Osteocyte (in vitro differentiated cells): ENCODE measurements at places on chromosomes 6 and 20. TPM values are rescaled to one million over a fixed set of nuclear protein-coding genes. Genes with fewer than 3 reads are reported as not detected.

PERP gene
- total RNA-seq: 26.0 and 26.6 TPM in 2 replicates

ZNF292 gene
- total RNA-seq: 37.2 and 38.8 TPM in 2 replicates

HS3ST5 gene
- 0.11 TPM in 1 of 2 replicates, not detected in the other for total RNA-seq

MLN gene
- not detected in 2 replicates for total RNA-seq

SASH1 gene
- 70.6 and 75.7 TPM in 2 replicates for total RNA-seq

KIF25 gene
- total RNA-seq: not detected in 2 replicates

ZNF311 gene
- total RNA-seq: 1.5 and 1.7 TPM in 2 replicates

RAB32 gene
- total RNA-seq: 47.7 and 54.2 TPM in 2 replicates

ECT2L gene
- total RNA-seq: 0.13 TPM in 1 of 2 replicates, not detected in the other

ZSCAN26 gene
- total RNA-seq: 17.5 and 19.8 TPM in 2 replicates

PLCB1 gene
- total RNA-seq: 32.1 and 33.3 TPM in 2 replicates

COL21A1 gene
- 48.0 and 60.0 TPM in 2 replicates for total RNA-seq

PRPF6 gene
- 68.3 and 71.9 TPM in 2 replicates for total RNA-seq

ZNF391 gene
- 2.4 and 4.0 TPM in 2 replicates for total RNA-seq

GSTA2 gene
- not detected in 2 replicates for total RNA-seq

C2 gene
- 2.3 and 2.4 TPM in 2 replicates for total RNA-seq

MLIP gene
- 0.65 TPM in 1 of 2 replicates, not detected in the other for total RNA-seq
